NCI-H2171 (cell line): ENCODE measurements at places on chromosomes 2 and 18.

DNA sequence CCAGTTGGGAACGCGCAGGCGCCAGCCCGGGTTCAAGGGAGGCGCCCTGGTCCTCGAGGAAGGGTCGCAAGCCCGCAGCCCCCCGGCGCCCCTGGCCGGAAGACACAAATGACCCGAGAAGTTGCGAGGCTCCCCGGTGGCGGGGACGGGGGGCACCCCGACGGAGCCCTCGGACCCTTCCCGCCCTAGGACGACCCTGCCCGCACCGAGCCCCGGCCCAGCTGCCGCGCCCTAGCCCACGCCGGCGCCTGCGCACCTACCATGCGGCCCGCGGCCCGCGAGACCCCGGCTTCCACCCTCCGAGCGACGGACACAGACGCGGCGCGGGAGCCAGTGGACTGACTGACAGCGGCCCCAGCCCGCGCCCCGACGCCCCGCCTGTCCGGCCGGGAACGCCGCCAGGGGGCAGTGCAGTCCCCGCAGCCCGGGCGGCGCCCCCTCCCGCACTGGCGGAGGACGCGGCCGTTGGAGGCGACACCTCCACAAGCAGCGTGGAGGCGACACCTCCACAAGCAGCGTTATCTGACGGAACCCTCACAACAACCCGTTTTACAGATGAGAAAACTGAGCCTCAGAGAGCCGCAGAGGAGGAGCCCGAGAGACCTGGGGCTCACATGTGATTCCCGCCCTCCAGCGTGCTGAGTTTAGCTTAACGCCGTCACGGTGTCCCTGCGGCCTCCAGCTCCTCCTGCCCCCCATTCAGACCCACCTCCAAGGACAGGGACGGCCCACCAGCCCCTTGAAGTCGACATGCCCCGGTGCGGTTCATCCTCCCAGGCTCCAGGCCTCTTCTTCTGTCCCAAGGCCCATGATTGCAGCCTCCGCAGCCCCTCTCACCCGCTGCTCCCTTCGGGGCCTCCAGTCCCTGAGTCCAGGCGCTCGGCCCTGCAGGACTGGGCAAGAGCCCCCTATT lies at the start of gene NMUR1:
Gene NMUR1, minus strand, starts transcription at position 347 of the 913 bp plus-strand sequence. Its CDS starts 84 bp downstream, at position 263.
- DNase-seq: no peak

- DNase-seq: no peak
Observed at GRCh38 chr2:159160954-159161353, 125.5 kb downstream of the WDSUB1 start.

- no peak for DNase-seq
Observed at GRCh38 chr2:239061824-239062570, 214.1 kb downstream of the TWIST2 start.

DNA sequence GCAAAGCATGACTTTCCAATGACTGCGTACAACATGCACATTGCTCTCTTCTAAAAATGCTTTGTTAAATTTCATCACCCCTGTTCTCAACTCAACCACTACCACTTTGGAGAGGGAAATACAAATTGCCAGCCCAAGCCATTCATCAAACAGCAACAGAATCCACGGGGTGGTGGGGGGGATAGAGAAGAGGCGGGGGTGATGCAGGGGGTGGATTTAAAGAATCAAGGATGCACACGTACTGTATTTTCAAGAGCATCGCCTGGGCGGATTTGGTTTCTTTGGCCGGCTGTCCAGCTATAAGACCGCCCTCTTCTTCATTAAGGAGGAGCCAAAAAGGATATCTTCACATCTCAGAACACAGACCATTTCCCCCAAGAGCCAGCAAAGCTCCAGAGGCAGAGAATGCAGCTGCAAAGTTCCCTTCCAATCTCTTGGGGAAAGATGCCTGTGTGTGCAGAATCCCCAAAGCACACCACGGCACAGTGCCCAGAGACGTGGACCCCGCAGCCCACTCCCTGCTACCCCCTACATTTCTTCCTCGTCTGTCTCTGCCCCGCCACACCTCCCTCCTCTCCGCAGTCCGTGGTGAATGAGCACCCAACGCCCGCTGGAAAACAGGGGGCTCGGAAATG lies 977 bp downstream of the SLC8A1 start:
- no peak for DNase-seq

- DNase-seq: no peak
Observed at GRCh38 chr2:100739735-100740432, 80.1 kb upstream of the NPAS2 start.

GRCh38 chr2:234269769-234270204 lies 219.3 kb downstream of the SPP2 start:
- DNase-seq: no peak

DNA sequence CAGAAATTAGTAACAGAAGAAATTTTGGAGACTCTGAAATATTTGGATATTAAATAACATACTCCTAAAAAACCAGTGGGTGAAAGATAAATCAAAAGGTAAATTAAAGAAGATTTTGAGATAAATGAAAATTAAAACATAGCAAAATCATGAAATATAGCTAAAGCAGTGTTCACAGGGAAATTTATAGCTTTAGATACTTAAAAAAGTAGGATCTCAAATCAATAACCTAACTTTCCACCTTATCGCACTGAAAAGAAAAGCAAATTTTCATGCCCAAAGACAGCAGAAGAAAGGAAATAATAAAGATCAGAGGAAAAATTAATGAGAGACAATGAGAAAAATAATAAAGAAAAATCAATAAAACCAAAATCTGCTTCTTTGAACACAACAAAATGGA lies 135.1 kb upstream of the KLF7 start:
- no peak for DNase-seq

GRCh38 chr2:156325688-156326525 lies 6.6 kb downstream of the NR4A2 start:
- DNase-seq: no peak

GRCh38 chr18:25237571-25238267 lies 114.2 kb downstream of the ZNF521 start:
- DNase-seq: no peak

GRCh38 chr18:45336448-45336847 lies 278.8 kb upstream of the SLC14A2 start:
- no peak for DNase-seq
